ENCODE measurements at places on chromosomes 7 and 10.

DNA sequence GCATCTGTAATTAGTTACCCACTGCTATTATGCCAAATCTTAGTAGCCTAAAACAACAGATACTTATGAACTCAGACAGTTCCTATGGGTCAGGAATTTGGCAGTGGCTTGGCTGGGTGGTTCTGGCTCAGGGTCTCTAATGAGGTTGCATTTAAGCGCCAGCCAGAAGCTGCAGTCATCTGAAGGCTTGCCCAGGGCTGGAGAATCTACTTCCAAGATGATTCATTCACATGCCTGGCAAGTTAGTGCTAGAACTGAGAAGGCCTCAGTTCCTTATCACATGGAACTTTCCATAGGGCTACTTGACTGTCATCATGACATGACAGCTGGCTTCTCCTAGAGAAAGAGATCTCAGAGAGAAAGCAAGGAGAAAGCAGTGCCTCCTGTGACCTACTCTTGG, 121.3 kb downstream of the AVL9 start:
- DNase-seq, result no peak

- no peak for DNase-seq
Measured at GRCh38 chr7:38748056-38748610, 117.0 kb upstream of the AMPH start.

DNA sequence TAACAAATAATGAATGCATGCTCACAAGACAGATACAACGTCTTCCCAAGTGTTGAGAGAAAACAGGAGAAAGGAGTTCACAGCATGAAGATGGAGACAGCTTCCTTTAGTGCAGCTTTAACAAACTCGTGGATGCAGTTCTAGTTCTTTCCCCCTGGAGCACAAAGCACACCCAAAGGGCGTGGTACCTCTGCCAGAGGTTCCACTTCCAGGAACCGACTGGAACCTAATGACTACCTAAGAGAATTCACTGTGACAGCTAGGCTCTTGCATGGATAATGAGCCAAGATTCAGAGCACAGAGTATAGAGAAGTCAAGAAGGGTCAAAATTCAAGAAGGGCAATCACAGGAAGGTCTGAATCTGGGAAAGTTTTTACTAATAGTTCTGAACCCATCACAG, 673.2 kb downstream of the XPNPEP1 start:
- no peak for DNase-seq

- DNase-seq, result no peak
Measured at GRCh38 chr10:28180654-28181053, 122.2 kb downstream of the MPP7 start.

Data from T-helper 1 cell (primary cell).